Activated naive CD8-positive, alpha-beta T cell treated with anti-CD3 and anti-CD28 coated beads, Interleukin-2, amount 50 U/mL, for 16 hours (primary cell): ENCODE measurements at places on chromosomes 3 and 15.
A peak's percentile ranks its signal among the peaks of the same experiment; 100 is the strongest.

DNA sequence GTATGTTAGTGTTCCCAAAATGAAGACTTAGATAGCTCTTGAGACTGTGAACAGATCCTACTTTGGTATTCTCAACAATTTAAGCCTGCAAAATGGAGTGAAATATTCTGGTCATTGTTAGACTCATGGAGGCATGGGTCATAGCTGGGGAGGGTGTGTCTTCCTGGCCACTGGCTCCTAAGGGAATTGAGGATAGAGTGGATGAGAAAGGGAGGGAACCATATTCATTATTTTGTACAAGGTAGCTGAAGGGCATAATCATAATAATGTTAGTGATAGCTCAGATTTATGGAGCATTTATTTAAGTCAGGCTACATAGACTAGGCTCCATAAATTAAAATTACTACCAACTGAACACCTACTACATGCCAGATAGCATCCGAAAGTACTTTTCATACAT, 253.6 kb downstream of the NR1D2 start:
- DNase-seq, result no peak

- DNase-seq, result no peak
Observed at GRCh38 chr15:94029495-94029894, 201.9 kb upstream of the MCTP2 start.

GRCh38 chr3:46713898-46714552, 3.6 kb downstream of the PRSS50 start:
- DNase-seq, result no peak

DNA sequence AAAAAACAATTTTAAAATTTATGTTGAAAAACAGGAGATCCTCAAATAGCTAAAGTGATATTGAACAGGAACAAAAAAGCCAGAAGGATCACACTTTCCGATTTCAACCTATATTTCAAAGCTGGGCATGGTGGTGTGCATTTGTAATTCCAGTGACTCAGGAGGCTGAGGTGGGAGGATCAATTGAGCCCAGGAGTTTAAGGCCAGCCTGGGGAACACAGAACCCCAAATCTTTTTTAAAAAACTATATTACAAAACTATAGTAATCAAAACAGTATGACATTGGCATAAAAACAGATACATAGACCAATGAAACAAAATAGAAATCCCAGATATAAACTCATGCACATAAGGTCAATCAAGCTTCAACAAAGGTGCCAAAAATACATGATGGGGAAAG, 68.4 kb downstream of the MEX3B start:
- no peak for DNase-seq

DNA sequence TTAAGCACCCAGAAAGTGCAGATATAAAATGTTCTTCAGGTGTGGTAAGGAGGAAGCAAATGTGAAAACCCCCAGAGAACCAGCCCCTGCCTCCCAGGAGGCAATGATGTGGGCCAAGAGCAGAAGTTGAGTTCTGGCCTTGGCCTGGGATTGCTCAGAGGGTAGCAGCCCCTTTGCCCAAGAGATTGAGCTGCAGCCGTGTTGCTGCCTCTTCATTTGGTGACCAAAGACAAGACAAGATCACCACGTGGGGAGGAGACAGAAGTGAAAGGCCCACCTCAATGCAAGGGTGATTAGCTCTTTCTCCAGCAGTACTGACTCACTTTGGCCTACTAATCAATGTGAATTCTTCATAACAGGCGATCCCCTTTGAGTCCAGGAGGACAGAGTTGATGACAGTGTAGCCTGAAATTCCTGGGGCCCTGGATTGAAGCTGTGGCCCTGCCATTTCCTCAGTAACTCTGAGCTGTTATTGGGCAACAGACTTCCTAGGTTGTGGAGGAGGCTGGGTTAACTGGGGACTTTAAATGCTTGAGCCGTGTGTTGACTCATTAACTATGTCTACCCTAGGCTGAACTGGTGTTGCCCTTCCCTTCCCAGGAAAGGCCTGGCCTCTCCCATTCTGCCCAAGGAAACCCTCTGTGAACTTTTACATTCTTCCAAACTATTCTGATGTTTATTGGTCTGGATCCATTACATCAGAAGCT, 86.5 kb downstream of the ST6GAL1 start:
- DNase-seq, result no peak

DNA sequence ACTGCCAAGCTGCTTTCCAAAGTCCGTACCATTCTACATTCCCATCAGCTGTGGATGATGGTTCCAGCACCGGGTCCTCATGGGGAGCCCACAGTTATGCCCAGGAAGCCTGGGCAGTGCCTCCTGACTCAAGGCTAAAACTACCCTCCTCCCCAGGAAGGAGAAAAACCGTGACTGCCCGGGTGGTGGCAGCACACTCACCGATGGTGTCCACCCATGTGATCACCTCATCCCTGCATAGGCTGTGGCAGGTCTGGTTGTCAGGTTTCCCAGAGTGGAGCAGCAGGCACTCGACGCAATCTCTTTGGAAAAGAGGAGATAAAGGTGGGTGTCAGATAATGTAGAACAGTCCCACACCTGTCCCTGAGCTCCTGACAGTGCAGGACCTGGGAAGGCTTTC, 38.6 kb downstream of the UMPS start:
- no peak for DNase-seq

DNA sequence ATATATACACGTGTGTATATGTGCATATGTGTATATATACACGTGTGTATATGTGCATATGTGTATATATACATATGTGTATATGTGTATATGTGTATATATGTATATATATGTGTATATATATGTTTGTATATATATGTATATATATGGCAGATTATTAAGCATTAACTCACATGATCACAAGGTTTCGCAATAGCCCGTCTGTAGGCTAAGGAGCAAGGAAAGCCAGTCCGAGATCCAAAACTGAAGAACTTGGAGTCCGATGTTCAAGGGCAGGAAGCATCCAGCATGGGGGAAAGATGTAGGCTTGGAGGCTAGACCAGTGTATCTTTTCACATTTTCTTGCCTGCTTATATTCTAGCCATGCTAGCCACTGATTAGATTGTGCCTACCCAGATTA, 23.7 kb downstream of the NAALADL2 start:
- DNase-seq, result no peak

GRCh38 chr15:99719096-99719541, 14.1 kb downstream of the LYSMD4 start:
- no peak for DNase-seq

DNA sequence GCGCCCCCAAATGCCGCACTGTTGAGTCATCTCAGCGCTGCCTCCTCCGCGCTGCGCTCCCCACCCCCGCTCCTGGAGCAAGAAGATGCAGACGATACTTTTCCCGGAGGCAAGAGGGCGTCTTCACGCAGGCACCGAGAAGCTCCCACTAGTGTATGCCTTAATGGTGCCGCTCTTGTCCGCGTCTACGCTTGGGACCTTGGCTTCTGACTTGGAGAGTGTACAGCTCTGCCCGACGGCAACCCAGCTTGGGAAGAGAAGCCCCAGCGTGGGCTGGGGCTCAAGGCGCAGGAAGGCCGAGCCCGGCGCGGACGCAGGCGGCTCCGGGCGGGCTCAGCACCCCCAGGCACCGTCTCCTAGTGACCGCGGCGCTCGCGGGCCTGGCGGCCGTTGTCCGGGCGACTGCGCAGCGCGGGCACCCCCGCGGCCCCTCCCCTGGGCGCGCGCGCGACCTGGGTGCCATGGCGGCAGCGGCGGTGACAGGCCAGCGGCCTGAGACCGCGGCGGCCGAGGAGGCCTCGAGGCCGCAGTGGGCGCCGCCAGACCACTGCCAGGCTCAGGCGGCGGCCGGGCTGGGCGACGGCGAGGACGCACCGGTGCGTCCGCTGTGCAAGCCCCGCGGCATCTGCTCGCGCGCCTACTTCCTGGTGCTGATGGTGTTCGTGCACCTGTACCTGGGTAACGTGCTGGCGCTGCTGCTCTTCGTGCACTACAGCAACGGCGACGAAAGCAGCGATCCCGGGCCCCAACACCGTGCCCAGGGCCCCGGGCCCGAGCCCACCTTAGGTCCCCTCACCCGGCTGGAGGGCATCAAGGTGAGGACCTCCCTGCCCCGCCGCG, at the start of gene P4HTM:
P4HTM (plus strand) TSS at position 446 of the 840 bp plus-strand sequence; CDS start at position 462, 16 bp downstream.
- DNase-seq, result peak; percentile 62

- DNase-seq, result no peak
Observed at GRCh38 chr3:50530001-50530970, 26.9 kb upstream of the CACNA2D2 start.

- DNase-seq, result no peak
Observed at GRCh38 chr3:160225176-160226025, at the start of gene C3orf80. Gene C3orf80 (plus strand): TSS chr3:160225422. CDS start chr3:160225636, 214 bp downstream.

DNA sequence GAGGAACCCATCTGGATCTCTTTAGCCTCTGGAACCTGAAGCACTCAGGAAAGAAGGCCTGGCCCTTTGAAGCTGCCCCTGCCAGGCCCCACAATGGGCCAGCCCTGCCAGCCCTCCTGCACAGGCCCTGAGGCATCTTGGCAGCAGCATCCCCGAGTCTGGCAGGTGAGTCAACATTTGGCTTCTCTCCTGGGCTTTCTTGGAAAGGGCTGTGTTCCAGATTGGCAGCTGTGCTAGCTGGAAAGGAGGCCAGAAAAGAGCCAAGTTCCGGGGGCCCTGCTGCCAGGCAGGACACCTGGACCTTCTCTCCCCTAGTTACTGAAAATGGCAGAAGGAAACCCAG, 187.2 kb downstream of the SHQ1 start:
- DNase-seq, result no peak

GRCh38 chr15:68510558-68510957, 68.2 kb upstream of the CORO2B start:
- DNase-seq, result no peak

- DNase-seq, result no peak
Observed at GRCh38 chr3:189186101-189186500, 14.3 kb downstream of the TPRG1 start.

DNA sequence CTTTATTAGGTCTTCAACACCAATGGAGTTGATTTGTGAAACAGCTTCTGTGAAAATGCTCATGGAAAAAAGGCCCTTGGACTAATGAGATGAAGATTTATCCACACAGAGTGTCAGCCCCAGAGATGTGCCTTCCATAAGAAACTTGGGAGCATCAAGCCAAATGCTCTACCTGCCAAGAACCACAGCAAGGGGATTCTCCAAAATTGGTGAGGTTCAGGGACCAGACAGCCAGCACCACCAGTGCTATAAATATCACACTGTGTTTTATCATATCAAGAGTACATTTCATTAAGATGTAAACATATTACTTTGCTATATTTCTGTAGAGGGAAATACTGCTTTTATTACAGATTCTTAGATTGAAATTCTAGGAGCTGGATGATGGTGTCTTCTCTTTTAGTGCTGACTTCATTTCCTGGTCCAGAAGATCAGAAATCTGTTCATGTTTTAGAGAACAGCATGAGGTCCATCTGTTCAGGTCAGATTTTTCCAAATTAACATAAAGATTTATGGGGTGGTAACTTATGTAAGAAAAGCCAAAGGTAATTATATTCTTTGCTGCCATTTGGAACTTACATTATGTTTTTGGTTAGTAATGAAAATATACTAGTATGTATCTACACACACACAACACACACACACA, 17.7 kb downstream of the SLC35G2 start:
- no peak for DNase-seq

- DNase-seq, result no peak
Observed at GRCh38 chr3:169748670-169749069, 16.2 kb downstream of the TERC start.

DNA sequence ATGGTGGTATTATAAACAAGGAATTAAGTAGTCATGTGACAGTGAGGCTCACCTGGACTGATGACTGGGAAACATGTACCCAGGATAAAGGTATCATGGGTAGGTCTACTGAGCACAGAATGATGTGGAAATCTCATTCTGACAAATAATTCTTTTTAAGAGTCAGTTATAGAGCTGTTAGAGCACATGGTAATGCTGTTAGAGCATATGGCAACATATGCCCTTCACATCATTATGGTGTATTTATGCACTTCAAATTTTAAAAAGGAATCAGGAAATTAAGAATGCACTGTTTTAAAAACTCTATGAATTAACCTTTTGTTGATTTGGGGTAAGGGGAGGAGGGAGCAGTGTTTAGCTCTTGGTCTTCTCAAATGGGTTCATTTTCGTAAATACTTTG, 1.7 kb downstream of the SLC6A20 start:
- no peak for DNase-seq

- DNase-seq, result no peak
Observed at GRCh38 chr3:100725935-100726513, 16.7 kb downstream of the TFG start.

- no peak for DNase-seq
Observed at GRCh38 chr15:27234593-27234992, 263.6 kb downstream of the GABRG3 start.

- DNase-seq, result no peak
Observed at GRCh38 chr3:64493149-64493548, 194.7 kb downstream of the ADAMTS9 start.

DNA sequence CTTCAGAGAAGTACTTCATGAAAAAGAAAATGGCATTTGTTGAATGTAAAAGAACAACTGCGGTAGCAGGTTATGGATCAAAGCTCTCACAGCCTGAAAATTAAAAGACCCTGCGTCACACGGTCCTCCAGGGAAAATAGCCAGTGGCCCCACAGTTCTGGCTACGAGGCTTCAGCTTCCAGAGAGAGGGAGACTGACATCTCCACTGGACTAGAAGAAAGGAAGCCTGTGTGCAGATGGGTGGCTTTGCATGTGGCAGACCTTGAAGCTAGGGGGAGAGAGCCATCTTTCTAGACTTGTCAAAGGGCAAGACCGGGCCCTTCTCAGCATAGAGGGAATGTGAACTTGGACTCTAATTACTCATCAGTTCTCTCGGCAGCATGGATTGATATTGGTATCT, 159.4 kb downstream of the SLCO3A1 start:
- no peak for DNase-seq

DNA sequence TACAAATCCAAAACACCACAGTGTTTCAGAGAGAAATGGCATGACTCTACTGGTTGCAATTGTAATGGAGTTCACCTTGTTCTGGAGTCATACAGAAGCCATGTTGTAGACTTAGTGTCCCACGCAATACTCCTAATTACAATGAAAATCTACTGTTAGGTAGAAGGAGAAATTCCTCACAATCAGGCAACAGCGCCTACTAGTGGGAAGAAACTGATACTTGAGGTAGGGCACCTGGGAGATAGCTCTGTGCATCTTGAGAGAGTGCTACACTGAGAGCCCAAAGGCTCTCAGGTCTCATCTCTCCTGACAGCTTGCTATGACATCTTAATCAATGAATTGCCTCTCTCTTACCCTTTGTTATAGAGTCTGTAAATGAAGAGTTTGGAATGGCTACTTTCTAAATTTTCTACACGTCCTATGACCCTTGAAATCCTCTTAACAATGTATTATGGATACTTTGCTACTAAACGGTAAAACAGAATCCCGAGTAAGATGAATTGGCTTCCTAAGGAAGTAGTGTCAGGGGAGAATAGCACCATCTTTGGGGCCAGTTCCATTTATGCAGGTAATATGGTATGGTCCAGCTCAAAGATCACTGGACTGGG, 422.7 kb upstream of the TPRG1 start:
- peak; percentile 4 for DNase-seq

GRCh38 chr15:58258501-58259292, 120.5 kb downstream of the AQP9 start:
- DNase-seq, result no peak

GRCh38 chr3:30549600-30549999, 56.8 kb upstream of the TGFBR2 start:
- DNase-seq, result no peak

GRCh38 chr15:88624156-88624970, 3.2 kb downstream of the AEN start:
- no peak for DNase-seq
